ENCODE measurements at places on chromosomes 11 and 22.

DNA sequence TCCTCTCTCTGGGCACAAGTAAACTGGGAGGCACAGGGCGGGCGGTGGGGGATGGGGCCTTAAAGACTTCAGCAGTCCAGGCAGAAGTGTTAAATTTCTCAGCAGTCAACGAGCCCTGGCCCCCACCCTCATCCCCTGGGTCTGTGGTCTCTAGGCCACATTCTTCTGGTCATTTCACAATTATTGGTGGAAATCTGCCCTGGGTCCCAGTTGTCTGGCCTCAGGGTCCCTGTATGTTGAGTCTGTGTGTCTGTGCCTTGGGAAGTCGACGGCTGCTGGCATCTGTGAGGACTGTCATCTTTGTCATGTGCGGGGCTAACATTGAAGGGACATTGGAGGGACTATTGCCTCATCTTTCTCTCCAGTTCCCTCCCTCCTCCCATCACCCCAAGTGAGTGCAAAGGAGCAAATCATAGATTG, 1.7 kb downstream of the TSPAN18 start:
- no peak for DNase-seq

DNA sequence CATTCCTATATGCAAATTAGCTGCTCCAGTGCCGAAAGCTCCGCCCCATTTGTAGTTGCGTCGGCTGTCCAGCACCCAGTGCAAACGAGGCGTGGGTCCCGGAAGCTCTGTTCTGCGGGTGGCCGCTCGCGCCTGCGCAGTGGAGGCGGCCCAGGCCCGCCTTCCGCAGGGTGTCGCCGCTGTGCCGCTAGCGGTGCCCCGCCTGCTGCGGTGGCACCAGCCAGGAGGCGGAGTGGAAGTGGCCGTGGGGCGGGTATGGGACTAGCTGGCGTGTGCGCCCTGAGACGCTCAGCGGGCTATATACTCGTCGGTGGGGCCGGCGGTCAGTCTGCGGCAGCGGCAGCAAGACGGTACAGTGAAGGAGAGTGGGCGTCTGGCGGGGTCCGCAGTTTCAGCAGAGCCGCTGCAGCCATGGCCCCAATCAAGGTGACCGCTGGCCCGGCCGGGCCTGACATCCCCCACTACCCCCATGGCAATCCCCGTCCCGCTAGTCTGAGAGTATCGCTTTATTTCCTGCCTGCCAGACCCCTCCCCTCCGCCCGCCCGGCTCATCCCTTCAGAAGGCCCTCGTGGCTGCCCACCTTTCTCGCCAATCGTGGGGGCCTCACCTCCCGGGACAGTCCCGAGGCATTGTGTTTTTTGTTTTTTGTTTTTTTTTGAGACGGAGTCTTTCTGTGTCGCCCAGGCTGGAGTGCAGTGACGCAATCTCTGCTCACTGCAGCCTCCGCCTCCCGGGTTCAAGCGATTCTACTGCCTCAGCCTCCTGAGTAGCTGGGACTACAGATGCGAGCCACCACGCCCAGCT, at the start of gene PRDX5:
Gene PRDX5 (plus strand): TSS at position 161 of the 805 bp plus-strand sequence. CDS start 95 bp downstream, at position 256.
- DNase-seq = peak; percentile 98

DNA sequence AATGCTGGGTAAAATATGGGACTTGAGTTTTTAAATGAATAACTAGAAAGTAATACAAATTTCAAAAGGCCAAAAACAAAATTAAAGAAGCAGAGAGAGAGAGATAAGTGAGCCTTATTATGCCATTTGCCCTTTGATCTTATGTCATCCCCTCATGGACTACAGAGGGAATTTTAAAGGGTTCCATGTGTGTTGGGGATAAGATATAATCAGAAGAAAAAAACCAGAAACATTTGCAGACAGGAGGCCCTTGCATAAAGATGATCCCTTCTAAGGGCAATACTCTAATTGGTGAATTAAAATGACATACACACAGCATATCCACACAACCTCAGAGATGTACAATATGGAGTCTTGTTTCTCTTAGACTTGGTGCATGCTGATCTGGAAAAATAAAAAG, 406.6 kb upstream of the LARGE1 start:
- DNase-seq = no peak

DNA sequence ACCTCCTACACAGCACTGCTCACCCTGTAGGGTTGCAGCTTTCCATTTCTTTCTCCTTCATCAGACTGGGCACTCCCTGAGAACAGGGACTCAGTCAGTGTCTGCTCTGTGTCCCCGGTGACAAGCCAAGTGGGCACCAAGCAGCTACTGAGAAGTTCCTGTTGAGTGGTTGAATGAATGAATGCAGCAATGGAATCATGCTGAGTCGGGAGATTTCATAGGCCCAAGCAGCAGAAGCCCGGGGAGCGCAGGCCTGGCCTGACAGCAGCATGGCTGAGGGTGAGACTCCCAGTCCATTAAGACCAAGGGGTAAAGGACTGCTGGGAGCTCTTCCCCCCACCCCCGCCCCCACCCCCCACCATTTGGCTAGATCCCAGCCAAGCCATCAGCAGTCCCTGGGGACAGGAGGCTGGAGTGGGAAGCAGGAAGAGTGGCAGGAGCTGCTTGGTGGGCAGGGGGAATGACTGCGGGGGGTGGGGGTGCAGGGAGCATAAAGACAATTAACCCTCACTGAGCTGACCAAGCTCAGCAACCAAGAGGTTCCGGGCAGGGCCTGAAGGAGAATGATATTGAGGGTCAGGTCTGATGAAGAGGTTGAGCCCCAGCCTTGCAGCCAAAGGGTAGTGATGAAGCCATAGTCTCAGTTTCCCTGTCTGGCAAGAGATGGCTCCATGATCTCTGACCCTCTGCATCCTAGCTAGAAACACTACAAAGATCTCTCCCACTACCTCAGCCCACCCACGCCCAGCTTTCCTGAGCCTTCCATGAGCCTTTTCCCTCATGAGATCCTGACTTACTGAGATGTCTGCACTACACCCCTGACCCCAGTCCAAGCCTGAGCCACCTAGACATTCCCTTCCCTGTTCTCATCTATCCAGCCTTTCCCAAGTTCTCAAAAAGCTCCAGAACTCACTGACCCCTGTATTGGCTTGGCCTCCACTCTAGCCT, 2.8 kb downstream of the PDE2A start:
- DNase-seq = no peak

DNA sequence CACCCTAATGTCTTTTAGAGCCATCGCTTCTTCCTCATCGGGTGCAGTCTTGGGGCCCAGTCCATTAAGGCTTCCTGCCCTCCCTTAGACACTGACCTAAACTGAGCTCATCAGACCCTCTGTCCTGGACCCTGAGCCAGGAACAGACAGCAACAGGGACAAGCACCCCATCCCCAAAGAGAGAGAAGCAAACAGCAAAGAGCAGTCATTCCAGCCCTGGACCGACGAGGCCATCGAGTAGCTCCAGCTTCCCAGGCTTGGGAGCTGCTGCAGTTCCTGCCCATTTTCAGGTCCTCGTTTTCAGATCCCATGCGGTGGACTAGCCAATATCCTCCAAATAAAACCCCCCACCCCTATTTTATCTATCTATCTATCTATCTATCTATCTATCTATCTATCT, 25.8 kb upstream of the CACNG2 start:
- no peak for DNase-seq

DNA sequence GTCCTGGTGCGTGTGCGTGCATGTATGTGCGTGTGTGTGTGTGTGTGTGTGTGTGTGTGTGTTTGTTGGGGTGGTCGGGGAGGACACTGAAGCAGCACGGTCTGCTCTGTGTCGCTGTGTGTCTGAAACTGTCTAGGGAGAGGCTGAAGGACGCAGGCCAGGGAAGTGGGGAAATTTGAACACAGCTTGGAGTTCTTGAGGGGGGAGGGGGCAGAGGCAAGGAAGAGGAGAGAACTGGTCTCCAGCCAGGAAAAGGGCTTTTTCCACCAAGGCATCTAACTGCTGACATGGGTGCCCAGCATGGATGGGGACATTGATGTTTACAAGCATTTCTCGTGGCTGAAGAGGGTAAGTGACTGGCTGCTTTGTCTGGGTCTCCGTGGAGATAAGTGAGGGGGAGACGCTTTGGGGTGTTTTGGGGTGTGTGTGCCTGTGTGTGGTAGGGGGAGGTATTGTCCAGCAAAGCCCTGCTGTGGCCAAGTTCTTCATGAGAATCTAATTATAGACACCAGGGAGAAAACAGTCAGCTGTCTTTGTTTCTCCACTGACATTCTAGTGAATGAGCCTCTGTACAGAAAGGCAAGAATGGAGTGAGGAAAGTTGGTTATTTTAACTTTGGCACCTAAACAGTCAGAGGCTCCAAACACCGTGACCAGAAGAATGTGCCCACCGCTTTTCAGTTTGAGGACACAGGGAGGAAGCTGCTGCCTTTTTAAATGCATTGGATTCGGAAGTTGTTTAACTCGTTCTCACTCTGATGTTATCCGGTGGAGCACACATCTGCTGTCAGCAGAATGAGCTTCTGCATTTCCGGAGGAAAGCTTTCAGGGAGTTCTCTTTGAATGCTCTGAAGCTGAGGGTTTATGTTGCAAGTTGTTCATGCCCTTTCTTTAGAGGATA, 63.7 kb downstream of the PPFIBP2 start:
- no peak for DNase-seq

GRCh38 chr22:17369439-17370025, at the start of gene CECR2:
TSS of gene CECR2 (plus strand) at chr22:17369460. CDS start at chr22:17369784, 324 bp downstream.
- DNase-seq = peak; percentile 4

DNA sequence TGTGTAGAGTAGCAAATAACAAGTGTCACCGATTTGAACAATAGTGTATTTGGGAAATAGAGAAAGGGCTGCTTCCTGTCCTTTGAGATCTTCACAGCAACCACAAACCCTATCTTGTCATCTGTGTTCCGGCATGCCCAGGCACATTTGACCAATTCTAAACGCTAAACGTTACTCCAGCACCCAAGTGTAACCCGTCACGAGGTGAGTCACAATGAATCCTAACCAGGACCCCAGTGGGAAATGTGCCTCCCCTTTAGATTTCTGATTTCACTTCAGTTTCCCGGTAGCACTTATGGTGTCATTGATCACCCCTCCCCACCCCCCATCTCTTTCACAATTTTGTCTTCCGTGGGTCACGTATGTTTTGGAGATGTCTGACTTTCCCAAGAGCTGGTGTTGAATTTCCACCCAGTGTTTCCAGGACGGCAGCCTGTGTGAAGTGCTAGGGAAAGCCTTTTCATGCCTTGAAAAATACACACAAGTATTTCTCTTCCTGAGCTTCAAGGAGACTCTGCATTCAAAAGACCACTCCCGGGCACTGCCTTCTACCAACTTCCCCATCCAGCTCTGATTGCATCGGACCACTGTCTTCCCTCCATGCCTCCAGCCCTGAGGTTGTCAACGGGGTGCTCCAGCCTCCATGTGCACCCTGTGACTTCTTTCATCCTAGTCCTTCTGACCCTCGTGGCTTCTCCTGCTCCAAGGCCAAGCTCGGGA, 10.5 kb upstream of the C11orf24 start:
- peak; percentile 63 for DNase-seq

GRCh38 chr11:47451990-47452389, 3.1 kb upstream of the RAPSN start:
- no peak for DNase-seq

GRCh38 chr22:42190274-42190673, 59.7 kb upstream of the CYP2D6 start:
- no peak for DNase-seq

DNA sequence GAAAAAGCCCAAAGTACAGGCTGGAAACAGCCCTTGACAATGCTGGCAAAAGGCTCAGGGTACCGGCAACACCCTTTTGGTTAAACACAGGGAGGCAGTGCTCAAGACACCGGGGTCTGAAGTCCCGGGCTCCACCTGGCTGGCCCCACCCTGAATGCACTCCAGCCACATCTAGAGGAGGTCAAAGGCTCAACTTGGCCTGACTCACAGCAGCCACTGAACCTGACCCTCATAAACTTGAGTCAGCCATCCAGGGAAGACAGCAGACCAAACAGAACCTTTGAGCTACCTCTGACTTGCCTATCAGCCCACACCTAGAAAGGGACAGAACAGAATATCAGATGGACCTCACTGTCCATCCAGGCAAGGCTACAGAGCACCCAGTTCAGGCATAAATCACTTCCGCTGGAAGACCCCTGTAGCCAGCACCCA, 3.8 kb downstream of the CFL1 start:
- no peak for DNase-seq

- DNase-seq = no peak
Measured at GRCh38 chr22:38753948-38754750, 1.6 kb downstream of the SUN2 start.

- no peak for DNase-seq
Measured at GRCh38 chr11:57935402-57936049, 88.2 kb upstream of the OR9Q1 start.

DNA sequence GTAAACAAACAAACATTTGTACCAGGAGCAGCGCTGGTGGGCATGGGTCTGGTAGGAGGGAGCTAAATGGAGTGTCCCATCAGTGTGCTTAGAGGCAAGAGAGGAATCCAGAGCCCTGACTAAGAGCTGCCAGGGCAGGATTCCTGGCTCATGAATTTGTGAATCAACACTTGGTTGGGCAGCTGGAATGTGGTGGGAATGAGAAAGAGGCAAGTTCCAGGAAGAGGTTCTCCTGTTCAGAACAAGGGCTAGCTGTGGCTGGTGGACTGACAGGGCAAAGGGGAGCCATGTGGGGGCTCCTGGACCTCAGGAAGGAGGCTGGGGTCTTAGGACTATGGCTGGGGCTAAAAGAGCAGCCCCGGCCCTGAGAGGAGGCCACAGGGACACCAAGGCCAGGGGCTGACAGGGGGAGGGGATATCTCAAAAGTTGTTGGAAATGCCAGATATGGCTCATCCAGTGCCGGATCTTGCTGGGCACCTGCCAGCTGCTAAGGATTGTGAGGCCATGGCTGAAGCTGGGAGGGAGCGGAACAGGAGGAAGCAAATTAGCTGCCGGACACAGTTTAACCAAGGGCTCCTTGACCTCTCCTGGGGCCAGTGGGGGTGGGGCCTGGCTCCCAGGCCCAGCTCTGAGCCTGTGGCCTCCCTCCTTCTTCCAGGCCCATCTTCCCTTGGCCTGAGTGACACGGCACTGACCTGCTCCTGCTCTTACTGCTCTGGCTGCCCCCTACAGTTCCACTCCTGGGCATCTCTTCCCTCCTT, 14.6 kb upstream of the P2RY6 start:
- no peak for DNase-seq

DNA sequence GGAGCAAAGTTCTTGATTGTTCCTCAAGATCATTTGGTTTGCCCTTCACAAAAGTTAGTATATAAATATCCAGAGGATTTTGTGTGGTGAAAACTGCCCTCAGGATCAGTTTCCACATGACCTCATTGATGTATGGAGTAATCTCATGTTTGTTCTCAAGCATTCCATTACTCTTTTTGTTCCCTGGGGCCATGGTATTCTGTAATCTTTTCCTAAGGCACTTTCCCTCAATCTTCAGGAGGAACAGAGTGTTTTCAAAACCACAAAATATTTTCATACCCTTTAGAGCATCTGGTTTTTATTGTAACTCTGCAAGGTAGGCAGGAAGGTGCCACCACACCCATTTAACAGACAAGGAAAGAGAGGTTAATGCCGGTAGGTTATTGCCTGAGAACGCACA, 99.6 kb downstream of the FAM181B start:
- DNase-seq = no peak

GRCh38 chr11:116334596-116334995, 438.2 kb downstream of the BUD13 start:
- no peak for DNase-seq

DNA sequence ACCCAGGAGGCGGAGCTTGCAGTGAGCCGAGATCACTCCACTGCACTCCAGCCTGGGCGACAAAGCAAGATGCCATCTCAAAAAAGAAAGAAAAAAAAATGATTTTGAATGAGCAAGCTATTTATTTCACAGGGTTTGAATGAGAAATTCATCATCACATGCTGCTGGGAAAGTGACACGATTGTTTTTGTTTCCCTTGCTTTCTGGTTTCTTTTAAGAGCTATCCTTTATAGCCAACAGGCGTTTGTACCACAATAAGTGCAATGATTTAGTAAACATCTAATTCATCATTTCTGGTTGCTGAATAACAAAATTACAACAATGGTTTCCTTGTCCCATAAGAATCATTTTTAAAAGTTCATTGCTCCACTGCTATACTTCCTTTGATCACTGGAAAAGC, 129.9 kb downstream of the GUCY1A2 start:
- DNase-seq = no peak

Data from CD4-positive, alpha-beta T cell treated with Interferon gamma for 1 hour (primary cell).